HuH-7 (cell line): ENCODE measurements at places on chromosomes 3 and 15.

DNA sequence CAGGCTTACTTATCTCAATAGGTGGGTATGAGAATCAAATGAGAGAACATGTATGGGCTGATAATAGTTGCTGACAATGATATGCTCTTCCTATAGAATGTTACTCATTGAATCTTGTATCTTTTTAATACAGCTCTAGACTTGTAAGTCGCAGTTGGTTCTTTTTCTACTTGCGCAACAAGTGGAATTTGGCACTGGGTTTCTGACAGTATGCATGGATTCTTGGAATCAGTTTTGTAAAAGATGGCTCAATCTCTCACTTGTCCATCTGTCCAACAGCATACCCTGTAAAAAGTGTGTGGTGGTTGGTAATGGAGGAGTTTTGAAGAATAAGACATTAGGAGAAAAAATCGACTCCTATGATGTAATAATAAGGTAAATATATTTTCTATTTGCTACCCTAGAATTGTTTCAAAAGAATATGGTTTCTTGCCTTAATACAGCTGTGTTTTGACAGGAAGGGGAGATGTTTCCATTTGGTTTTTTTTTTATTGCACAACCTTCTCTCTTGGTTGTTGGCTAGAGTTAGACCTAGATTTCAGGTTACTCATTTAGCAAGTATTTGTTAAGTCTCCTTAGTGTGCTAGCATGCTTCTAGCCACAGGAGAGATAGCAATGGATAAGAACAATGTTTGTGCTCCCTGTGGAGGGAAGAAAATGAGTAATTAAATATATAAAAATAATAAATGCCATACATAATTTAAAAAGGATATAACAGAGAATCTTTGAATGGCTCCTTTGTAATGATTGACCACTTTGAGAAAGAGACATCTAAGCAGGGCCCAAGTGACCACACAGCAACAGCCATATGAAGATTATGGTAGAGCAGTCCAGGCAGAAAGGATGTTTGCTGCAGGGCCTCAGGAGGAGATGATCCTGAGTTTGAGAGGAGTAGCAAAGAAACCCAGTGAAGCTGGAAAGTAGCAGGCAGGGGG lies 21.8 kb downstream of the ST3GAL6 start:
- no peak for DNase-seq

- DNase-seq: no peak
Observed at GRCh38 chr15:26083457-26083856, 220.3 kb upstream of the ATP10A start.

DNA sequence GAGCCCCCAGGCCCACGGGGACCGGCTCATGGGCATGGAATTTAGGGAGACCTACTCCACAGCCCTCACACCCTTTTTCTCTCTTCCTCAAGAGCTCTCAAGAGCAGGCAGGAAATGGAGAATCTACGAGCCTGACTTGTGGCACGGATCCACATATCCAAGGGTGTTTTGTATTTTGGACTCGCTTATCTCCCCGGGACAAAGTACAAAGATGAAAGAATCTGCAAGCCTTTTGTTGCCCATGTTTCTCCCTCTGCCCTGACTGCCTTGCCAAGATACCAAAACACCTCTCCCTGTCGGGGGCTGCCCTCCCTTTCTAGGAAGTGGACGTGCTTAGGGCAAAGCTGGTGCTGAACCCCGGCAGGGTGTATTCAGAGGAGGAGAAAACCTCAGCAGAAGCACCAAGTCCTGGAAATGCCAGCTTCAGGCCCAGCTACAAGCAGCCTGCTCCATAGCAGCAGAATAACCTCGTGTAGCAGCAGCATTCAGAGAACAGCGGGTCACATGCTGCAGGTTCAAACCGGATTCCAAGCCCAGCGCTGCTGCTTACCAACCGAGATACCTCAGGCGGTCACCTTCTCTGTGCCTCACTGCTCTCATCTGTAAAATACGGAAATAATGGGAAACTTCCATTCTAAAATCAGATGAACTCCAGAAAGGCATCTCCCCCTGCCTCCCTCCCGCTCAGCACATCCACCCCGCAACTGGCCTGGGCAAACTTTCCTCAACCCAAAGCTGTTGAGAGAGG lies 35.2 kb downstream of the DNASE1L3 start:
- DNase-seq: peak; percentile 24

GRCh38 chr15:93894438-93895036 lies 336.8 kb upstream of the MCTP2 start:
- no peak for DNase-seq

GRCh38 chr15:52340093-52340492 lies 44.5 kb upstream of the MYO5C start:
- DNase-seq: no peak

DNA sequence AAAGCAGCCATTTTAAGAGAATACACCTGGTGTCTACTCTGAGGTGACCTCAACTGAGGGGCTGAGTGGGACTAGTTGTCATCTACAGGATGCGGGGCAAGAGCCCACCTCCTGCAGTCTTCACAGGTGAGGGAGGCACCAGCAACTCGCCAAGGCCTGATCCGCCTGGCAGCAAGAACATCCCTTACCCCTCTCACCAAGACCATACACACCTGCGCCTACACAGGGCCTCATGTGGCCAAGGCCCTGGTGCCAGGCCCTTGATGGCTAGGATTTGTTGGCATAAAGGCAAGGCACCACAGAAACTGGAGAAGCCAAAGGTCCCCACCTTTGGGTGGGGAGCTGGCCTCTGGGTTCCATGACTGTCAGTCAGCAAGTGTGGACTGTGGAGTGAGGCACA lies 18.4 kb downstream of the ELP6 start:
- no peak for DNase-seq

DNA sequence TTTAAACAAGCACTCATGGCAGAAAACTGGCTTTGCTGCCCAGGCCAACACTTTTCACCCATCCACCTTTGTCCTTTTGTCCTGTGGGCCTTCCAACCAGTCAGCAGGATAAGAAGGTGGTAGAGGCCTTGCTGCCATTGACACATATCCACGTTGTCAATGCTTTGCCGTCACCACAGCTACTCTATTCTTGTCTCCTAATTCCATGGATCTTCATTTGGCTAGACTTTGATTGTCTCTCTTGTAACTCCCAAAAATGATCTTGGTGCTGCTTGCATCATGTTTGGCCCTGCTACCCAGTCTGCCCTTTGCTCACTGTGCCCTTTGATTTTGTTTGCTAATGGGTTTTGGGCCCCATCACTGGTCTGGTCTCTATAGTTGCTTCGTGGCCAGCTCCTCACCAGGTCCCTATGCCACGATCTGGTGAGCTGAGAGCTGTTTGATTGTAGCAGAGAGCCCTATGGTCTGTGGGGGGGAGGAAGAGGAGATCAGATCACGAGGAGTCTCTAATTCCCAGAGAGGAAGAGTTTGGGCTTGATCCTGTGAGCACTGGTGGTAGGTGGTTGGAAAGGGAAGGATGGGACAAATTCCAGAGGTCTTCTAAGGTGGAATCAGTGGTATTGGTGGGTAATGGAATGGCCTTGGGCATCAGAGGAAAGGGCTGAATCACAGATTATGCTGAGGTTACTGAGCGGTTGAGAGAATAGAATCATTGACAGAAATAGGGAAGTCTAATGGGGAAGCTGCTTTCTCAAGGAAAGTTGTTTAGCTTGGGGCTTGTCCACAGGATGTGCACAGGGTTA lies 40.3 kb downstream of the ABHD2 start:
- DNase-seq: no peak

- no peak for DNase-seq
Observed at GRCh38 chr3:151169262-151169947, 33.6 kb downstream of the GPR171 start.

DNA sequence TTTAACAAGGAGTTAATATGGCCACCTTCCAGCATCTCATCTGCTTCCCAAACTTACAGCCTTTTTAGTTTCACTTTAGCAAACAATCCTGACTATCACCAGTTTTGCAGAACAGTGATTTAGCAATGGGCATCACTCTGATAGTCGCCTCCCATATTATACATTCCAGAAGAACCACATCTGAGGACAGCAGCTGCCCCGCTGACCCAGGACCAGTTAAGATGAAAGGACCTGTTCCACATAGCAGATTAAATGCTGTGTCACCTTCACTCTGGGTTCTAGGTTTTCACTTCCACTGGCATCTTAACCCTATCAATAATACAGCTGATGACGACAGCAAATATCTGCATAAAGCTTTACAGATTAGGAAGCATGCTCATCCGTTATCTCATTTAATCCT lies 99.8 kb downstream of the TRIM69 start:
- no peak for DNase-seq

DNA sequence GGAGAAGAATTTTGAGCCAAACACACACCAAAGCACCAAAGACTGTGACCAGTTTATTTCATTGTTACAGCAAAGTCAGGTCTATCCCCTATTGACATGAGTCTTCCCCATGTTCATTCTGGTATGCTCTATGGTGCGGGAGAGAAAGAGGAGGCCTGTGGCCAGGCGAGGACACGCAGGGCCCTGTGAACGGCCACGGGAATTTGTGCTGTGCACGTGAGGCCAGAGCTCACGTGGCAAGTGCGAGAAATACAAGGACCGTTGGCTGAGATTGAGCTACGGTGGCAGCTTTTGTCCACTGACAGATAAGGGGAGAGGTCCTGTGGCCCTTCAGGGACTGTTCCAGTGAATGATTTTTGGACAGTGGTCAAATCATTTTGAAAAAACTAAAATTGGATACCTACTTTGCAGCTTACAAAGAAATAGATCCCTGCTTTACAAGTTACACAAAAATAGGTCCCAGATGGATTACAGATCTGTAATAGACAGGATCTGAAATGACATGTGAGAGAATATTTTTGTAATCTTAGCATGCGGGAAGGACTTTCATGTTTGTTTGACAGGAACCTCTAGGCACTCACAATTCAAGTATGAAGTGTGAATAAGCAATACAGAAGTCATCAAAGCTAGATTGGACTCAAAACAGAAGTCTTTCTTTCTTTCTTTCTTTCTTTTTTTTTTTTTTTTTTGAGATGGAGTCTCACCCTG lies 9.2 kb downstream of the ZSCAN2 start:
- DNase-seq: no peak

DNA sequence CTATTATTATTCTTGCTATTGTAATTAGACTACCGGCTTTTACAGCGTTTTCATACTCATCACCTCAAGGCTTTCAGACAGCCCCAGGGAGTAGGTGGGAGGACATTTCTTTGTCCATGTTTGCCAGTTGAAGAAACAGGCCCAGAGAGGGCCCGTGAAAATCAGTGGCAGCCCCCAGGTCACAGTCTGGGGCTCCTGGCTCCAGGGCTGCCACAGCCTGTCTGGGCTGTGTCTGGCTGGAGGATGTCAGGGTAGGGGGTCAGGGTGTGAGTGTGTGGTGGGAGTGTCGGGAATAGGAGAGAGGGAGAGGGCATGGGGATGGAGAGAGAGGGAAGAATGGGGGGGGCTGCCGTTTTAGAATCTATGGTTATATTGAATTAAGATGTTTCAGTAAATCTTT lies 118.2 kb upstream of the TLE3 start:
- no peak for DNase-seq

- DNase-seq: no peak
Observed at GRCh38 chr15:29887721-29888120, 65.5 kb upstream of the TJP1 start.

GRCh38 chr3:152276681-152277080 lies 8.0 kb downstream of the MBNL1 start:
- no peak for DNase-seq

DNA sequence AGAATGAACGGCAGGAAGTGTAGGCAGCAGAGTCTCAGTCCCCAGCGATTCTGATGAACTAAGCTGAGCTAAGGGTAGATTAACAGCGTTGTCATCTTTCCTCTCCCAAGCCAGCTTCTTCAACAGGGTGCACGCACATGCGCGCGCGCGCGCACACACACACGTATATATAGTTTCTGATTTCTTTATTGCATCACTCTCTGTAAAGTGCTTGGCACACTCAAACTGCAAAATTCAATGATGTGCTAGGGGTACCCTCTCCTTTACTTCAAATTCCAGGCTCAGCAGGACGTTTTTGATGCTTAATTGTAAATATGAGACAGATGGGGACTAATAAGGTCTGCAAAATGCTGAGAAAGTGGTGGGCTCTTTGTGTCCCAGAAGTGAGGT lies 26.1 kb upstream of the VPS8 start:
- DNase-seq: no peak

DNA sequence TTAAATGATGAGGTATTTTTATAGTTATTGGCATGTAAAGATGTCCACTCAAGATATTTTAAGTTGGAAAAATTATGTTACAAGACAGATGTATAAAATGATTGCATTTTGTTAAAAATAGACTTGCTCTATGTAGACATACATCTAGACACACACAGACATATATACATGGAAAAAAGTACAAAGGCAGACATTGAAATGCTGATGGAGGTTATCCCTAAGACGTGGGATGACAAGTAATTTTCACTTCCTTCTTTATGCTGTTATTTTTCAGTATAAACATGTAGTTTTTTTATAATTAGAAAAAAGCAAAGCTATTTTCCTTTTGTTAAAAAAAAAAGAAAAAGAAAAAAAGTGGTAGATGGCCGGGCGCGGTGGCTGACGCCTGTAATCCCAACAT lies 7.2 kb downstream of the HOMER2 start:
- no peak for DNase-seq

- DNase-seq: no peak
Observed at GRCh38 chr15:55257938-55258337, 31.7 kb downstream of the RAB27A start.

DNA sequence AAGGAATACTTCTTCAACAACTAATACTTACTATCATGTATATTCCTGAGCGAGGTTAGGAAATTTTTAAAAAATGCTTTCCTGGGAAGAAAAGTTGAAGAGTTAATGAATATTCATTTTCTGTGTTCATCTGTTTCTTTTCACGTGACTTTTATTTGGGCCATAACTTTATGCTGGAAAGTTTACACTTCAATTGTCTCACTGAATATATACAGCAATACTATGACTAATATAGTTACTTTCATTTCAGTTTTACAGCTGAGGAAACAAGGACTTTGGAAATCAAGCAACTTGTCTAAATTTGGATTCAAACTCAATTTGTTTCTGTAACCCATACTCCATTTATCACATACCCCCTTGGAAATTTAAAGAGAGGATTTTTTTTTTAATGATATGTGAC lies 894.2 kb downstream of the ROBO1 start:
- DNase-seq: no peak

DNA sequence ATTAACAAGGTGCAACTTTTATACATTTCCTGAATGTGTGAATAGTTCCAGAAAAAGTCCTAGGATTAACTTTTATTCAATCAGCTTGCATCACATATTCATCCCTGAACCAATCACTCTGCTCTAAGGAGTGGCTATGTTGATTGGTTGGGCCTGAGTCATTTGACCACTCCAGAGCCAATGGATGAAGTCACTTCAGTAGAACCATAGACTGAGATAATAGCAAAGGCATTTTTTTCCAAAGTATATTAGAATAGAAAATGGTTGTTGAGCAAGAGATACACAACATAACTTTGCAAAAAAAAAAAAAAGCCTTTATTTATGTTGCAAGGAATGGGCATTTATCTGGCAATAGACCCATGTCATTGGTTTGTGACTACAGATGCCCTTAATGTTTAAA lies 55.5 kb upstream of the AGTR1 start:
- DNase-seq: no peak

GRCh38 chr3:128263946-128264345 lies 110.7 kb downstream of the EEFSEC start:
- no peak for DNase-seq
